NCI-H446 (cell line): ENCODE measurements at places on chromosomes 2 and 18.

GRCh38 chr18:77051581-77052296 is 80.8 kb downstream of the MBP start:
- no peak for DNase-seq

GRCh38 chr18:76489081-76489480 is 6.0 kb downstream of the ZNF516 start:
- DNase-seq: no peak

- DNase-seq: no peak
These were observed 115.5 kb upstream of the CHAC2 start for GRCh38 chr2:53652131-53652530.

GRCh38 chr2:170601489-170601888 is 113.6 kb upstream of the SP5 start:
- no peak for DNase-seq

GRCh38 chr18:47817795-47818077 is 112.7 kb downstream of the SMAD2 start:
- DNase-seq: no peak

- no peak for DNase-seq
These were observed 5.5 kb upstream of the RNF144A start for GRCh38 chr2:6911721-6912120.

GRCh38 chr18:79104137-79104536 is 34.9 kb downstream of the ATP9B start:
- no peak for DNase-seq

- no peak for DNase-seq
These were observed 139.0 kb downstream of the UXS1 start for GRCh38 chr2:106054880-106055655.

DNA sequence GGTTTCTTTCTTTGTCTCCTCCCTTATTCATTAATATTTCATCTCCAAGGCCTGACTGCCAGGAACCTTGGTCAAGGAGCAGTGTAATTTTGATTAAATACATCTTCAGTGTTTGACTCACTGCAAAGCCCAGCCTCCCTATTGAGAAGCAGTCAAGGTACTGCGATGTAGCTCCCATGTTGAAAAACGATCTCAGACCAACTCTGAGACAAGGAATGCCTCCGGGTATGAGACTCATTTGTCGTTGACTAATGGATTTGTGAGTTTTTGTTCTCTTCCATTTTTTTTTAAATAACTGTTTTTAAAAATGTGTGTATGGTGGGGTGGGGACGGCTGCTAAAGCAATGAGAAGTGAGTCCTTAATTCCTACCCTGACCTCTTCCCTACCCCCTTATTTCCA is 361.6 kb downstream of the SOX11 start:
- DNase-seq: no peak

DNA sequence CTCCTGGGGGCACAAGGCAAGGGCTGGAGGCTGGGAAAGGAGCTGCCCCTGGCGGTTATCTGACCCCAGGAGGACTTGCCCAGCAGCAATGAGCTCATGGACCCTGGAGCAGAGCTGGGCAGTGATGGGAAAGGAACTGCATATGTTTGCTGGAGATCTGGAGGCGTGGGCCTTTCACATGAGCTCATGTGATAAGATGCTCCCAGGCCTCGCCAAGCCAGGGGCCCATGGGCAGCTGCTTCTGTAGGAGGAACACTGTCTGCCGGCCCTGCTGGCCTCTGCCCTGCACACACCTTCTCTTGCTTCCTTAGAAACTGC is 9.0 kb upstream of the NPPC start:
- DNase-seq: no peak

GRCh38 chr2:36695746-36696415 is 626 bp upstream of the VIT start:
- peak; percentile 17 for DNase-seq

GRCh38 chr2:42224422-42225067 is 55.4 kb downstream of the EML4 start:
- no peak for DNase-seq

- no peak for DNase-seq
These were observed 103.5 kb downstream of the DNER start for GRCh38 chr2:229610872-229611271.

DNA sequence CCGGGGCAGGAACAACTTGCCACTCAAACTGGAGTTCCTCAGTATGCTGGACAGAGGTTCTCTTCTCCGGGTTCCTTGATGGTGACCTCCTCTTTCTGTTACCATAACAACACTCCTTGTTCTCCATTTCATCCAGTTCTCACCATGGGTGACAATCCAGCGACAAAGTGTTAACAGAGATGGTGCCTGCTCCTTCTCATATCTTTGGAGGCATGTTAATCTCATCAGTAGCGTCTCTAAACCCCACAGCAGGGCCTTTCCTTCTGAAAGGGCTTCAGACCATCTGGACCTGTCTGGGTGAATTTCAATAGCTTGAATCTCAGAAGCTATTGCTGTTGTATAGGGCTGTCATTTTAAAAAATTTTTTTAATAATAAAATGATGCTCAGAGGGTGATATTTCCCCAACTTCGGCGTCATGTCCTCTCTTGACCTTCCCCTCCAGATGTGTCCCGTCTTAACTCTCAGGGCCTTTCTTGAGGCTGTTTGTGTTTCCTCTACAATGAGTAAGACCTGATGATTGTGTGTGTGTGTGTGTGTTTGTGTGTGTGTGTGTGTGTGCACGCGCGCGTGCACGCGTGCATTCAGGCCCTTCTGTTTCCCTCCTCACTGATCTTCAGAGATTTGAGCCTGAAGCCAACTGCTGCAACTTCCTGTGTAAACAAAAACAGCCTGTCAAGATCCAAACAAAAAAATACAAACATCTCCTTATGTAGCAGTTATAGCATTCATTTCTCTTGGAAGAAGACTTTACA is 24.3 kb upstream of the CETN1 start:
- DNase-seq: no peak

DNA sequence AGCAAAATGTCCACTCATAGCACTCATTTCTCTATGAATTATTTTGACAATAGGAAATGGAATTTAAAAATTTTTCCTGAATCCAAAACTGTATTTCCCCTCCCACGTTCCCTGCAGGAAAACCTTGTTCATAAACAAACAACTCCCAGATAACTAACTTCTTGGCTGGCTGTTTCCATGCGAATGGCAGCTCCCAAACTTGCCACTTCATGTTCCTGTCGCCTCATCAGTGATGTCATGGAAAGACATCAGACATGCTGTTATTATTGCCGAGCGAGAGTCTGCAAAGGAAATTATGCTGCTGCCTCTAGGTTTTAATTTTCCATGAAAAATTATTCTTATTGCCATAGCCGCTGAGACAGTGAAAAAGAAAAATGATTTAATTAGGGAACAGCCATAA is 117.0 kb upstream of the RIOK3 start:
- no peak for DNase-seq

DNA sequence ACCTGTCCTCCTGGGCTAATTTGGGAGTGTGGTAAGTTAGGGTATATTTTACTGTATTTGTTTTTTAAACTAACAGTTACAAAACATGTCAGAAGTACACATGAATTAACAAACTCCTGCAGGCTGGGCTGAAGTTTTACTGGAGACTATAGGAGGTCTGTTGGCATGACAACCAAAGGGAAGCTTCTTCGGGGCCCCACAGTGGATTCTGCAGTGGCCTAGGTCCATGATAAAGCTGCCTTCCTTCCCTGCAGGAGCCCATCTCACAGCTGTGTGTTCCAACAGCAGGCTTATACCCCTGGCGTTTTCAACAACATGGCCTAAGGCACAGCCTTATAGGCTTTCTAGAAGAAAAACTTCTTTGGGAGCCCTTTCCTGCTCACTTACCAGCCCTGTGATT is 128.0 kb upstream of the SETBP1 start:
- no peak for DNase-seq

- DNase-seq: no peak
These were observed 15.1 kb downstream of the PXDN start for GRCh38 chr2:1729242-1729641.

GRCh38 chr2:3645745-3646389 is 12.1 kb upstream of the ALLC start:
- DNase-seq: no peak

DNA sequence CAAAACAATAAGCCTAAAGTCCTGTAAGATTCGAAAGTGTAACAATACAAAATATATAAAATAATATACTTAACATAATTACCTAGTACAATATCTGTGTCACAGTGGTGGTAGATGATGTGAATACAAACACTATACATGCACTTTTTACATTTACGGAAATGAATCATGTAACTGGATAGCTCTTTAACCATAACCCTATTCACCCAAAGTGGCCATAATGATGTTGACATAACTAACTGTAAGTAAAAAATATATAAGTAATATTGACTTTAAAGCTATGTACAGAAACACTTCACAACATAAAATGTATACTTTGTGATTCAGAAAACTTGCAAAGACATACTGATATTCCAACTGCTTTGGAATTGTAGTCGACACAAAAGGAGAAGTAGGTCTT is 616.9 kb upstream of the SLC8A1 start:
- DNase-seq: no peak

- DNase-seq: no peak
These were observed 175.1 kb downstream of the NCK2 start for GRCh38 chr2:105919826-105920225.

GRCh38 chr2:145088756-145089155 is 568.8 kb upstream of the ZEB2 start:
- DNase-seq: no peak
